ENCODE measurements at places on chromosomes 6 and 20.

GRCh38 chr6:108175592-108176279 lies 9.9 kb downstream of the NR2E1 start:
- no peak for DNase-seq

- peak; percentile 8 for DNase-seq
These were observed 293.7 kb downstream of the RNF144B start for GRCh38 chr6:18680842-18681241.

- no peak for DNase-seq
These were observed 21.3 kb downstream of the MTFR2 start for GRCh38 chr6:136228814-136229213.

- DNase-seq: no peak
These were observed 8.2 kb downstream of the TRERF1 start for GRCh38 chr6:42443312-42444060.

All from mesendoderm (in vitro differentiated cells).